ENCODE measurements at places on chromosomes 1 and 21. TPM values are rescaled to one million over a fixed set of nuclear protein-coding genes. Genes with fewer than 3 reads are reported as not detected.

The RIPPLY3 gene
- 0.48 TPM for total RNA-seq

The L1TD1 gene
- total RNA-seq: not detected

The OR10Z1 gene
- total RNA-seq: not detected

The PDC gene
- total RNA-seq: not detected

The PIGP gene
- 16.6 TPM for total RNA-seq

The LIPI gene
- total RNA-seq: not detected

The TRIM45 gene
- 2.0 TPM for total RNA-seq

The ARHGAP29 gene
- not detected for total RNA-seq

The FBLIM1 gene
- not detected for total RNA-seq

The RNF187 gene
- total RNA-seq: 92.7 TPM

The SLC25A34 gene
- 1.6 TPM for total RNA-seq

The KCNJ15 gene
- 0.69 TPM for total RNA-seq

The CELA3A gene
- not detected for total RNA-seq

The SYT14 gene
- total RNA-seq: not detected

The SLX9 gene
- total RNA-seq: 56.7 TPM

The C8B gene
- total RNA-seq: not detected

The KLF17 gene
- not detected for total RNA-seq

All from activated T-helper 17 cell treated with anti-CD3 and anti-CD28 coated beads, Interleukin-2, amount 50 U/mL, for 72 hours (primary cell).